Activated T-cell treated with anti-CD3 and anti-CD28 coated beads, Interleukin-2, amount 50 U/mL, for 72 hours (primary cell): ENCODE measurements at places on chromosomes 7 and 10.

DNA sequence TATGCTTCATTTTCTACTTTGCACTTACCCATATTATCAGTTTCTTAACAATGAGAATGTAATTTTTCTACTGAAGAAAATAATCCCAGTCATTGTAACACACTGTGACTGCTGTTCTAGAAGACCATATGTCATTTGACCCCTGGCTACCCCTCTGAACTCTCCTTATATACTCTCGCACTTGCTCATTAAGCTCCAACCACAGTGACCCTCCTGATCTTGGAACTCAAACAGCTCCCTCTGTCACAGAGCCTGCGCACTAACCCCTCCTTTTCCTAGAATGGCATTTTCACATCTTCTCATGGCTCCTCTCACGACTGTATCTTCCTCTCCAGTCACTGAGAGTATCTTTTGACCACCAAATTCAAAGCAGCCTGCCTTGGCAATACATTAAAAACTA lies 169.7 kb downstream of the CACNA2D1 start:
- no peak for DNase-seq

- no peak for DNase-seq
Observed at GRCh38 chr10:74841265-74841973, 15.0 kb downstream of the KAT6B start.

- no peak for DNase-seq
Observed at GRCh38 chr7:142642316-142642715, 107.0 kb upstream of the PRSS1 start.

- DNase-seq: no peak
Observed at GRCh38 chr10:31397852-31398251, 78.8 kb downstream of the ZEB1 start.

DNA sequence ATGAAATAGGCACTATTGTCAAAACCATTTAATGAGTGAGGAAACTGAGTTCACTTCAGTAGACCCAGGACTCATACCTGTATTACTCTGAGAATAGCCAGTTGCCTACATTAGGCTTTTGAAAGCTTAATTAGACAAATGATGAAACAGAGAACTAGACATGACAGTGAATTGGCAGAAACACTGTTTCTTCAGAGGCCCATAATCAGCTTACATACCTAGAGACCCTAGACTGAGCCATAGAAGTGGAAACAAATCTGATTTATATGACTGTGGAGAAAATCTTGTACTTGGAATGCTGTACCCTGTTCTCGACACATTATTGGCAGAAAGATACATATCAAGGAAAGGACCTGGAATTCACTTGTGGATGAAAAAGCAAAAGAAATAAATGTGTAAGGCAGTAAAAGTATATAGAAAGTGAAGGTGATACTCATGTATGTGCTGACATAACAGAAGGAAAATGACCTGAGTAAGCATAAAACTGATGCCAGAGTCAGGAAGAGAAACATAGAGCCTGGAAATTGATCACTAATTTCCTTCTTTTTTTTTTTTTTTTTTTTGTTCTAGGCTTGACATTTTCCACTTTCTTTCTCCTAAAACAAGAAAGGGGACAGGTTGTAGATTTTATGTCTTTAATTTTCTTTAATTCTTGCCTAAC lies 251.5 kb downstream of the BICC1 start:
- DNase-seq: no peak

DNA sequence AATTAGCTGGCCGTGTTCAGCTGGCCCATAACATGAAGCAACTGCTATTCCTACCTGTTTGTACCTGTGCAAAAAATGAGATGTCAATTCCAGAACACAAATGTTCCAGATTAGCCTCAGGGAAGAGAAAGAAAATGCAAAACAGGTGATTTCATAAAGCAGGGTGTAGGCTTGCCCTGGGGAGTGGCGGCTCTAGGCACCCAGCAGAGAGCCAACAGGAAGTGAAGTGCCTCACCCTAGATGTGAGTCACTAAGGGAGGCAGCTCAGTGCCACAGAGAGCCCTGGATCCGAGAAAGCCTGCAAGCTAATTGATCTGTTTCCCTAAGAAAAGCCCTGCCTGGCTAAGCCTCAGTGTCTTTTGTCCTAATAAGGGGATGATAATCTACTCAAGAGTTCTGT lies 240.0 kb downstream of the ARHGAP21 start:
- DNase-seq: peak; percentile 8

DNA sequence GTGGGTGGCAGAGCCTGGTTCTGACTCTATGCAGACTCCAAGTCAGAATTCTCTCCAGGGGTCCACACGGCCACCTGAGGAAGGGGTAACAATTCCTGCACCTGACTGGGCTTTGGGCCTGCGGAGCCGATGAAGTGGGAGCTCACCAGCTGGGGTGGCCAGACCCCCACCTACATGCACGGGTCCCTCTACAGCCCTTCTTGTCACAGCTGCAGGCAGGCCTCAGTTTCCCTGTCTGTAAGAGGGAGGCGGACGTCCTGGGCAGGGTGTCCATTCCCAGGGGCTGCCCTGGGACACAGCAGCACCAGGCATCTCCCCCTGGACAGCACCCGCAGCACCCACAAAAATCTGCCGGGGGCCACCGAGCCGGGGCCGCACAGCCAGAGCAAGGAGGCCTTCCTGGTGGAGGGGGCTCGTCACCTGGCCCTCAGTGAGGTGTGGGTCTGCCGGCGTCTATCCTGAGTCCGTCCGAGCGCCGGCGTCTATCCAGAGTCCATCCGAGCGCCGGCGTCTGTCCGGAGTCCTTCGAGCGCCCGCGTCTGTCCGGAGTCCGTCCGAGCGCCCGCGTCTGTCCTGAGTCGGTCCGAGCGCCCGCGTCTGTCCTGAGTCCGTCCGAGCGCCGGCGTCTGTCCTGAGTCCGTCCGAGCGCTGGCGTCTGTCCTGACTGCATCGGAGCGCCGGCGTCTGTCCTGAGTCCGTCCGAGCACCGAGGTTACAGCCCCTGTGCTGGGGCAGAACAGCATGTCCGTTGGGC lies 65.1 kb downstream of the PDGFA start:
- DNase-seq: no peak

- DNase-seq: no peak
Observed at GRCh38 chr7:49520951-49521350, 252.5 kb upstream of the VWC2 start.
